Activated CD4-positive, alpha-beta memory T cell treated with anti-CD3 and anti-CD28 coated beads for 36 hours (primary cell): ENCODE measurements at places on chromosomes 13 and 19. TPM values are rescaled to one million over a fixed set of nuclear protein-coding genes. Genes with fewer than 3 reads are reported as not detected.

- DNase-seq: no peak
These were observed 1002.4 kb upstream of the PCDH9 start for GRCh38 chr13:68232351-68233130.

DNA sequence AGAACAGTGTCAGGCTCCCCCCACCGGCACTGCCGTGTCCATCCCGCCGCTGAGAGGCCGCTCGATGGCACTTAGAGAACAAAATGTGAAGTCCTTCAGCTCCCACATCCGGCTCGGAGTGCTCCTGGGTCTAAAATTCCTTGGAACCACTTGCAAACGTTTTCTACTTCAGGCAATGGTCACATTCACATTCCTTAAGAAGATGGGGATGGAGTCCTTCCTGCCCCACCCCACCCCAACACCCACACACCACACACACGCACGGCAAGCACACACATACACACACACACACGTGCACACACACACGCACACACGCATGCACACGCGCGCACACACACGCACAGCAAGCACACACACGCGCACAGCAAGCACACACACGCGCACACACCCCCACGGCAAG, 83.4 kb downstream of the SOX1 start:
- no peak for DNase-seq

DNA sequence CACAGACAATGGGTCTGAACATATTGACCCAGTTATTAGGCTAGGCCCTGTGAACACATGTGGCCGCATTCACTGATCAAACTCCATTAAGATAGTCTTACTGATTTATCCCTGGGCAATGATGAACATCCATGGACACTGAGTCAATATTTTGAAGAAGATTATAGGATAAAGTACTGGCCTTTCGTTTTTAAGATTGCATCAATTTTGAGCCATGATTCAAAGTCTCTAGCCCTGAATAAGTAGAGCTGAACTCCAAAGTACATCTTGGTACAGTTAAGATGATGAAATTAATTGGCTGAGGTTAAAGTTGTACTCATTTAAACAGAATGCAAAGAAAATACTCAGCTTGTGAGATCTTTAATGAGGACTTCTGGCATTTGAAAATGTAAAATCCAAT, 1581.9 kb downstream of the EFNB2 start:
- no peak for DNase-seq

DNA sequence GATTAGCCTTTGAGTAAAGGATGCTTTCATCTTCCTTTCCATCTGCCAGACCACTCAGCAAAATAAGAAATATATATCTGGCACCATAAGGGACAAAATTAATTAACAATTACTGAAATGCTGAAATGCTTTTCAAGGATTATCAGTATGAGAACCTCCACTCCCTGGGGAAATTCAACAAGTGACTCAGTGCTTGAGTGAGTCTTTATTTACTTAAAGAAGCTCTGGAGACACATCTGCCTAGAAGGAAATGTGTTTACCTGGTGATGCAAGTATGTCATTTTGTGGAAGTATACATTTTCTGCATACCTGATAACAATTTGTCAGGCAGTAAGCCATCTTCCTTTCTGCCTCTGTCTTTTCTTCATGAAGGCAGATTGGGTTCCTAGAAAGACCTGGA, 23.4 kb downstream of the ZNF560 start:
- DNase-seq: no peak

Gene BIVM
- 13.3 TPM for total RNA-seq

GRCh38 chr19:34688592-34688991, 11.1 kb downstream of the ZNF302 start:
- DNase-seq: no peak

- DNase-seq: peak; percentile 85
These were observed 15.0 kb downstream of the CIC start for GRCh38 chr19:42284066-42284501.

DNA sequence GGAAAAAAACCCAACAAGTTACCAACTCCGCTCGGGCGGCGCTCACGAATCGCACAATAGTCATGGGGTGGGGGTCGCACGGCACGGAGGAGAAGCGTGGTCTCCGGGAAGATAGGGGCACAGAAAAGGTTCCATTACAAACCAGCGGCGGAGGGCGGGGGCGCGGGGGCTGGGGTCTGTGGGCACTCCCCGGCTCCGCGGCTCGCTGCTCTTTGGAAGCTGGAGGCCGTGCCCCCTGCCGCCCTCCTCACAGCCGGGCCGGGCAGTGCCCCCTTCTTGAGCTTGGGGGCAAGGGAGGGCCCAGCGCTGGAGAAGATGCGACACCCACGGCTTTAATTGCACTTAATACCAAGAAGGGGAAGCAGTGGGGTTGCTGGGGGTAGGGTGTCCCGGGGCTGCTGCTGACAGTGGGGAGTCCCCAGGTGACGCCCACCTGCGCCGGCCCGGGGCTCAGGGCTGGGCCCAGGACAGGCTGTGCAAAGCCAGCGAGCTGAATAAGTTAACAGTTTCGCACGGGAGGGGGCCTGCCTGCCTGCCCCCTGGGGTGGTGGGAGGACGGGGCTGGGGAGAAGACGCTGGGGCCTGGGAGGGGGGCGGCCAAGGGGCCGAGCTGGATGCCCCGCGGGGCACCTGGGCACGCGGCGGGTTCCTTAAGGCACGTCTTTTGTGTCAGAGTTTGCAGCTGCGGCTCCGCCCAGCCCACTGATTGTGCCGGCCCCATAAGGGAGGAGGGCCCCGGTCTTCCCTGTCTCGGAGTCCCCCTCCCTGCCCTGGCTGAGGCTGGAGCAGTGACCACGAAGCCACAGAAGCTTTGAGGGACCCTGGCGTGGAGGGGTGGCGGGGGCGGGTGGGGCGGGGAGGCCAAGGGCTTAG, 9.8 kb downstream of the DCAF15 start:
- no peak for DNase-seq

DNA sequence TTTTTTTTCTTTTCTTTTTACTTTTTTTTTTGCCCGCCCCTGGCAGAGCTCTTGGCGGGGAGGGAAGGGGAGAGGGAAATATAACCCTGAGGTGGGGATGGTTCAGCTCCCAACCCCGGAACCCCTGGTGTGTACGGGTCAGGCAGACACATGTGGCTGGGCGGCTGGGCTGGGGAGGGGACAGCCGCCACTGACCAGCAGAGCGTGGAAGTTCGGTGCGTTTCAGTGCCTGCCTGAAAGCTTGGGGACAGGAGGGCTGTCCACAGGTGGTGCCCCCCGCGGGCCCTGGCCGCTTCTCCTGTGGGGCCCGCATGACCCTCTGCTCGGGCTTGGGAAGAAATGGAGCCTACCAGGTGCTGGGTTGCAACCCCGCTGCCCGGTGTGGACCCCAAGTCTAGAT, 5.2 kb upstream of the MYDGF start:
- no peak for DNase-seq

Gene OR7D2
- total RNA-seq: not detected

Gene ZNF575
- total RNA-seq: 3.7 TPM

DNA sequence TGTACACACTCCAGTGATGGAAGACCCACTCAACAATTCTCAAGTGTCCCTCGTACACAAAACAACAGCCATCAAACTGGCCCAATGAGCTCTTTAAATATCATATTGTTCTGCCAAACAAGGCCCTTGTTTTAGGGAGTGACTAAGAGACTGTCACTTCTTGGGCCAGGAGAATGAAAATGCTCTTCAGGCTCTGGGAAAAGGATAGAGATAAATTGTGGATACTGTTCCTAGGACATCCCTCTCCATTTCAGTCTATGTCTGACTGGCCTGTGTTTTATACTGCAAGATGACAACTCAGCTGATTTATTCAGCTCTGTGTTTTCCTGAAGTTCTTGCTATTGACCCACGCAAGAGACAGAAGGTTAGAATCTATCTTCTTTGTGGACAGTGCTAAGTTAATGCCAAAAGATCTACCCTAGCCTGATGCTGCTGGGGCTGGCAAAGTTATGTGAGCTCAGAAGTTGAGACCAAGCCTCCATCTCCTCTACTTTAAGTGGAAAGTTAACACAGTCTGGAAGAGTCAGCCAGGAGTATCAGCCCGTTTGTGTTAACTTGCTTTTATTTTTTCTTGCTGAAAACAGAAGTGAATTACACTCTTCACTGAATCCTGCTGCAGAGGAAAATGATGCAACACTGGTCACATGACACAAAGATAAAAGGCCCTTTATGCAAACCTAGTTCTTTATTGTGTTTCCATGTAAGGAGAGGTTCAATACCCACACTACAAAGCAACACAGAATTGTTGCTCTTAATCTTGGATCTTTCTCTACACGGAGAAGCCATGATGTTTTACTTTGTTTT, 14.6 kb downstream of the FRY start:
- DNase-seq: no peak

- DNase-seq: no peak
These were observed 40.6 kb upstream of the EEF1AKMT1 start for GRCh38 chr13:20814224-20814910.

GRCh38 chr13:74372511-74372910, 238.3 kb upstream of the KLF12 start:
- no peak for DNase-seq

GRCh38 chr13:42064259-42064658, 15.8 kb downstream of the DGKH start:
- no peak for DNase-seq

Gene CEACAM21
- 40.8 TPM for total RNA-seq

GRCh38 chr19:48716562-48717291, 2.8 kb downstream of the MAMSTR start:
- DNase-seq: no peak

Gene B3GNT3
- total RNA-seq: 0.26 TPM

DNA sequence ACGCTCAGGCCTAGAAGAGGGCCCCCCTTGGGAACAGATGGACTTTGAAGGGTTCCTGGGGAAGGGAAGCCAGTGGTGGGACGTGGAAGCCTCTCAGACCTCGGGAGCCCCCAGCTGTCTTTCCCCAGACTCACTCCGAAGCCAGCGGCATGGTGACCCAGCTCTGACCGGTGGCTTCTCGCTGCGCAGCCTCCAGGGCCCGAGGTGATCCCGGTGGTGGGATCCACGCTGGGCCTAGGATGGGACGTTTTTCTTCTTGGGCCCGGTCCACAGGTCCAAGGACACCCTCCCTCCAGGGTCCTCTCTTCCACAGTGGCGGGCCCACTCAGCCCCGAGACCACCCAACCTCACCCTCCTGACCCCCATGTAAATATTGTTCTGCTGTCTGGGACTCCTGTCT, 24.6 kb downstream of the HPN start:
- DNase-seq: no peak

DNA sequence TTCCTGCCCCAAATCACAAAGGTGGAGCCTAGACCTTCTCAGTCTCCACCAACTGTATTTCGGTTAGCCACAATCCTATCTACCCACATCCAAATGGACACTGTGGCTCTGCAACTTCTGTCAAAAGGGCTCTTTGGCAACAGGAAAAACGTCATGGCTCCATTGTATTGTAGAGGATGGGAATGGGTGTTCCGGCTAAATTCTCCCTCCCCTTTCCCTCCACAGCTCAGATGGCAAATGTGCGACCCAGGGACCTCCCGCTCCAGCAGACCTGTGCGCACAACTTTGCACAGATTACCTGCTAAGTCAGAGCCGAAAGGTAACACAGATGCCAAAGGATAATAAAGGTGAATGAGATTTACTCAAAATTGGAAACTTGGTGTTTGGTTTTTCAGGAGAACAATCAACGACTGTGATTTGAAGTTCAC, 968 bp upstream of the KL start:
- no peak for DNase-seq

Gene ZNF709
- total RNA-seq: 1.5 TPM

Gene FRY
- total RNA-seq: 5.3 TPM

GRCh38 chr13:82292334-82292733, 1589.9 kb downstream of the SLITRK1 start:
- no peak for DNase-seq
